ENCODE measurements at places on chromosomes 4 and X.

DNA sequence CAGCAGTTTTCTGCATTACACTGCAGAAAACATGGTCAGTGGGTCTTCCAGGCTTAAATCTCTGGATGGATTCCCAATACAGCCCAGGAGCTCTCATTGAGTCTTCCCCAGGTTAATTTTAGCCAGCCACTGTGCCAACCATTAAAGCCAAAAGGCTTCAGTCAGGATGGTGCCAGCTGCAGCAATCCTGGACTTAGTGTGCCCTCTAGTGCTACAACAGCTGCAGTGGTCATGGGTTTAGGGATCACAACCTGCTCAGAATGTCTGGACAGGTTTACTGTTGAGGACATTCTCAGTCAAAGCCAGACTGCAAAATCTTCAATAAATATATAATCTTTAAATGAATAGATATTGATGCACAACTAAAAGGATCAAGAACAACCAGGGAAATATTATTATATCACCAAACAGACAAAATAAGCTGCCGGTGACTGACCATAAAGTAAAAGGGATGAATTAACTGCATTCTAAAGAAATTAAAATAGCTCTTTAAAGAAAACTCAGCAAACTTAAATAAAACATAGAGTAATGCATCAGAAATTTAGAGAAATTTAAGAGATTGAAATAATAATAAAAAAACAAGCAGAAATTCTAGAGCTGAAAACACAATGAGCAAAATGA is 639.9 kb downstream of the SPOCK3 start:
- peak; percentile 55 for DNase-seq

DNA sequence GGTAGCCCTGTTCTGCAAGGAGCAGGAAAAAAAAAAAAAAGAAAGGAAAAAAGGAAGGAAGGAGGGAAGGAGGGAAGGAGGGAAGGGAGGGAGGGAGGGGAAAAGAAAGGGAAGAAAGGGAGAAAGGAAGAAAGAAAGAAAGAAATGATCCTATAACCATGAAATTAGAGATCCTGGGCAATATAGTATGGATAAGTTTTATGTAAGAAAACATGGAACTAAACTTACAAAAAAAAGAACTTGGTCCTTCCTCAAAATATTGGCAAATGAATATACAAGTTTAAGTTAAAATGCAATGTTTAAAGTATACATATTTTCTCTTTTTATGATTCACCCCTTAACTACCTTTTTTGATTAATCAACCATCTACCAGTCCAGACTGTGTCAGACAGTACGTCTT is 18.9 kb downstream of the BBS7 start:
- no peak for DNase-seq

- no peak for DNase-seq
Measured at GRCh38 chr4:128303986-128304385, 16.4 kb upstream of the PGRMC2 start.

- DNase-seq = no peak
Measured at GRCh38 chr4:8278009-8278395, 8.4 kb downstream of the HTRA3 start.

DNA sequence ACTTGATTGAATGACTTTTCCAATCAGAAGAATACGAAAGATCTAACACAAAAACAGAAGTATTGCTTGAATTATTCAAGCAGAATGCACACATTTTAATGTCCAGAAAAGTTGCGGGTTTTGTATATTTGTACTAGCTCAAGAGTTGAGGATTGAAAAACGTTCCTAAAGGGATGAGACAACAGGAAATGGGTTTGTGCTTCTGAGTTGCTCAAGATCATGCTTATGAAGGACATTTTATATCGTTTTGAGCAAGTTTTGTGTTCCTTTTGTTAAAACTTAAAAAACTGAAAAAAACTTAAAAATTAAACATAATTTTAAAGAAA is 353 bp upstream of the SMIM10 start:
- no peak for DNase-seq

- no peak for DNase-seq
Measured at GRCh38 chr4:6902318-6903042, 7.1 kb upstream of the TBC1D14 start.

DNA sequence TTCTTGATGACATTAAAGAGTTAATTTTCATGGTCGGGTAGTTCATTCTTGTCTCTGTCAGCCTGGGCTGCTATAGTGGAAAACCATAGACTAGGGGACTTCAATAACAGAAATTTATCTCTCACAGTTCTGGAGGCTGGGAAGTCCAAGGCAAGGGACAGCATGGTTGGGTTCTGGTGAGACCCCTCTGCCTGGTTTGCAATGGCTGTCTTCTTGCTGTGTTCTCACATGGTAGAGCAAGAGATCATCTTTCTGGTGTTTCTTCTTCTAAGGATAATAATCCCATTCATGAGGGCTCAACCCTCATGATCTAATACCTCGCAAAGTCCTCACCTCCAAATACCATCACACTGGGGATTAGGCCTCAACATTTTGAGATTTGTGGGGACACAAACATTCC is 50.1 kb downstream of the RHOH start:
- no peak for DNase-seq

DNA sequence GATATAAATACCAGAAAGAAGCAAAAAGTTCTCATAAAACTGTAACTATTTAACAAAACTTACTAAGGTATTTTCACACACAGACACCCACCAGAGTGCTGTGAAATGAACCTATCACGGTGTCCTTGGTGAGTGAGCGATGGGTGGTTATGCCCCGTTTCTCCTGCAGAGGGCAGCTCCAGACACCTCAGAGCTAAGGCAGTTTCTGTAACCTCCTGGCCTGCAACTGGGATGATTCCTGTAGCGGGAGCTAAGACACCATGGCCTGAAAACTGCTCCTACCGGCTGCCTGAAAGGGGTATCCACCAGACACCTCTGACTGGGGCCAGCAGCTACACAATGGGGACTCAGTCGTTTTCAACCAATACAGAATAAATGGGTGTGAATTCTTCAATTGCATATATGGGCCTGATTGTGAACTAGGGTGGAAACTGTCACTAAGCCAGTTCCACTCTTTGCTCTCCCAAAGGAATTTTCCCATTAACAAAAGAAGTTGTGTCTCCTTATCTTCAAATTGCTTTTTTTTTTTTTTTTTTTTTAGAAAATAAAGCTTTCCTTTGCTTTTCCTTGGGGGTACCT is 2375.8 kb upstream of the TENM3 start:
- peak; percentile 76 for DNase-seq

DNA sequence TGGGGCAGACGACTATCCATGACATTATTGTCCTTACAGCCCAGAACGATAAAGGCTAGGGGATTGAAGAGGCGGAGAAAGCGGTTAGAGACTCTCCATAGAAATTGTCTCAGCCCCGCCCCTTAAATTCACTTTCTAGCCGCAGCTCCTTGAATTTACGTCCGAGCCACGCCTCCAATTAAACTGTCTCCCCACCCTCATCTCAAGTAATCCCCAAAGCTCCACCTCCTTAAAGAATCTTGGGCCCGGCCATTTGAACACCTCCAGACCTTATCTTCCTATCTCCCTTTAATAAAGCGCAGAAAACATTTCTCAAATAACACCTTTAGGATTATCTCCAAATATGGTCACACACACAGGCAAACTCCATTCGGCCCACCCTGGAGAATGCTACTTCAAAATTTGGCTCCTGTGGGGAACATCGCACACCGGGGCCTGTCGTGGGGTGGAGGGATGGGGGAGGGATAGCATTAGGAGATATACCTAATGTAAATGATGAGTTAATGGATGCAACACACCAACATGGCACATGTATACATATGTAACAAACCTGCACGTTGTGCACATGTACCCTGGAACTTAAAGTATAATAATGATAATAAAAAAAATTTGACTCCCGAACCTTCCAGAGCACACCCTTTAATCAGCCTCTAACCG is 7.2 kb upstream of the MAGIX start:
- peak; percentile 72 for DNase-seq

- DNase-seq = no peak
Measured at GRCh38 chrX:1833656-1834360, 218.9 kb downstream of the ASMT start.

DNA sequence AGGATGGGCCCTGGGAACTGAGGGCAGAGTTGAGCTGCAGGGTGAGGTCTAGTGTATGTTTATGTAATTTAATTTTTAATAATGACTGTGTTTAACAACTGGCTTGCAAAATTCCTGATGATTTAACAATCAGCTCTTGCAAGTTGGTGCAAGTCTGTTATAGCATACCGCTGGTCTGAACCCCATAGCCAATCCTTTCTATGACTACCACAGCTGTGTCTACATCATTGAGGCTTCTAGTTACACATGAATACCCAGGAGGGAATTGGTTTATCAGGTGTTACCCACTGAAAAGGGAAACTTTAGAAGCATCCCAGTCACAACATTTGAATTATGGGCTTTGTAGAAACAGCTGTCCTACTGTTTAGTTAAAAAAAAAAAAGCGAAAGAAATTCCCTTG is 38.3 kb downstream of the SUPT20HL1 start:
- peak; percentile 16 for DNase-seq

DNA sequence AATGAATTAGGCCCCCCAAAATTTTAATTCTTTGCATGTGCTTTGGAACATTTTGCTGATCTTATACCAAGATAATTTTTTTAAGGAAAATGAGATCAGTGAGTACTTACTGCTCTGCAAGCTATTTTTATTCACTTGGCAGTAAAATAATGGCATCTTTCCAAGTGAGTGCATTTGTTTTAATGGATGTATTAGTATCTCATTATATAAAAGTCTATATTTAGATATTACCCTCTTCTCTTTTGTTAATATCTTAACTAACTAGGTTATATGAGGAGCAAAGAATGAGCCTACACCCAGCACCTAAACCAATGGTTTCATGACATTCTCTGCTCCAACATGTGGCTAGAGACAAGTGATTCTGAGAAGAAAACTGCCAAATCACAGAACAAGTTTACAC is 21.1 kb upstream of the ARAF start:
- no peak for DNase-seq

GRCh38 chrX:28351801-28352200 is 235.4 kb upstream of the IL1RAPL1 start:
- DNase-seq = no peak

DNA sequence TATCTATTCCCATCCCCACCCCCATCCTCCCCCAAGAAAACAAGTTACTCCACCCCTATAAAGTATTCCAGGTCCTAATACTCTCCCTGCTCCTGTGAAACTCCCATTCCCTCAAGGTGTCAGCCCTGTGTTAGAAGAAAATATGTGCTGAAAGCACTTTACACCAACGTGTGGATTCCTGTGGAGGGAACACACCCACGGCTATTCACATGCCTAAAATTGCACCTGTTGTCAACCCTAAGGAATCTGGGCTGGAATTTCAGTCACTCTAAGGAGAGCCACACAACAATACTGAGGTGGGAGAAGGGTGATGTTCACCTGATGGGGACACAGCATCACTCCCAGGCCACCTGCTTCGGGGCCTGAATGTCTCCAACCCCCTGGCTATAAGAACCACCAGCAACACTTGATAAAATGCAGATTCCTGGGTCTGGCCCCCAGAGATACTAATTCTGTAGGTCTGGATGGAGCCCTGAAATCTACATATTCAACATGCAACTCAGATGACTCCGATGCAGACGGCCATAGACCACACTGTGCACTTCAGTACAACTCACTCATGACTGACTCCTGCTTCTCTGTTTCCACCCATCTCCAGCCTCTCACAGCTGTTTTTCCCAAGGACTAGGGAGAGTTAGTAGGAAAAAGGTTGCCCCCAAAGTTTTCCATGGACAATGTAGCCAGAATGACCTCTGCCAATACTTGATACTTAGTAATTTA is 15.8 kb downstream of the SCD5 start:
- DNase-seq = no peak

GRCh38 chr4:6337331-6337935 is 67.8 kb downstream of the WFS1 start:
- DNase-seq = no peak

DNA sequence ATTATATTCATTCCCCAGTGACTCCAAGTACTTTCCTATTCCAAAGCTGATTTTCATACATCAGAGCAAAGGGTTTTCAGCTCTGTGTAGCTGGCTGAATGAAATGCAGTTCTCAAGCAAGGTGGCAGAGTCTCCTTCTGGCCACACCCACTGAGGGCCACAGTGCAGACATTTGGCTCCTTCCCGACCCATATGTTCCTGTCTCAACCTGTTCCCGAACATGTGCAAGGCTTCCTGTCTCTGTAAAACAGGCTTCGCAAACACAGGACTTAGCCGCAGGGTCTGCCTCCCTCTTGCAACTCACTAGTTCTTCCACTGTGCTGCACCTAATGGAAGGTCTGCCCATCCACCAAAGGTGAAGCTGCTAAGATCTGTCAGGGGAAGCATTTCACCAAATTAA is 249.2 kb downstream of the MID1IP1 start:
- DNase-seq = no peak

DNA sequence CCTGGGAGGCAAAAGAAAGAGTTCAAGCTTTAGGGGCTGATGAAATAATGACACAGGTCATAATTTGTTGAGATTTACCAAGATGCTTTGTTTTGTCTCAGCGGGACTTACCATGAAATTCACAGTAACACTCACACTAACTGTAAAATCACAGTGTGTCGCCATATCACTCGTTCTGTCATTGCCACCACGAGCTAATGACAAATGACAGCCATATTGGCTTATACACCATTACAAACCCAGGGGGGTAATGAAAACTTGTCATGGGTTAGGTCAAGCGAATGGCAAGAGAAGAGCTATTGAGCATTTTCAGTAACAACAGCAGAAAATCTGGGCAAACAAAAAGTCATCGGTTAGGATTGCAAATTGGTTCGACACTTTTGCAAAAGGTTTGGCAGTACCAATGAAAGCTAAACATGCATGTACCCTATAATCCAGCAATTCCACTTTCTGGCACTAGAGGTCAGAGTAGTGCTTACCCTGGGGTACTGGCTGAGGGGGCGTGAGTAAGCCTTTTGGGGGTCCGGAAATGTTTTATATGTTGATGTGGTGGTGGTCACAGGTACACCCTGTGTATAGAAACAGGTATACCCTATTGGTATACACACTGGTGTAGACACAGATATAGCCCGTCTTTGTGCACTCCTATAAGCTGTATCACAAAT is 83.9 kb upstream of the RAI2 start:
- peak; percentile 4 for DNase-seq

DNA sequence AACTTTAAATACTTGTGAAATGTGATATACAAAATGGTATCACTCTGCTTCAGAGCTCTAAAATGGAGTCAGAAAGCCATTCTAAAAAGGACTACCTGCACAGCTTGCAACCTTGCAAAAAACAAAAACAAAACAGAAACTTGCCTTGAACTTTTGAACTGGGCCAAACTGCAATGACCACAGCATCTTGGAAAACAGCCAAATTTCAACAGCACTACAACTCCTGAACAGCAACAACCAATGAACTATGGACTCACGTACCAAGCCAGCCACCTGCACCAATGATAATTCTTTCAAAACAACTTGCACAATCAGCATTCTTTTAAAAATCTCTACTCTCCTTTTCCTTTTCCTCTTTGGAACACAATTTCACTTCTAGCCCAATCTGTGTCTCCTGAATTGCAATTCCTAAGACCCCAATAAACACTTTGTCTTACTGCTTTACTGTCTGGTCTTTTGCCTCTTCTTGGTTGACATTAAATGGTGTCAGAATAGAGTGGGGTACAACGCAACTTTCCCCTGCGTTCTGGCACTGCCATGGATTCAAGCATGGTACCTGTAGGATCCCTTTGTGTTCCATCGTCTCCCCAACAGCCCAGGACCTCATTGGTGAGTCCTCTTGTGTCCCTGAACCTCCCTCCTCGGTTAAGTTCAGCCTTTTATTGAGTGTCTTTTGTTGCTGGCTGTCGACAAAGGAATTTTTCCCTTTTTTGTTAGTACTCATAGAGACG is 35.7 kb upstream of the FMR1 start:
- DNase-seq = no peak

Measured in fibroblast of upper back skin (primary cell).